Adrenal gland (tissue), 19 donors: ENCODE measurements at places on chromosomes 2 and 18. TPM values are rescaled to one million over a fixed set of nuclear protein-coding genes. Genes with fewer than 3 reads are reported as not detected.

- no peak overlapping the region for H3K27ac ChIP-seq
- H3K36me3 ChIP-seq, result no peaks in the 10 kb centered on the region
- no peak overlapping the region for H3K4me3 ChIP-seq
- no peaks in the 10 kb centered on the region for H3K27me3 ChIP-seq
Observed at GRCh38 chr18:78240101-78240500, 739.5 kb upstream of the SALL3 start.

DNA sequence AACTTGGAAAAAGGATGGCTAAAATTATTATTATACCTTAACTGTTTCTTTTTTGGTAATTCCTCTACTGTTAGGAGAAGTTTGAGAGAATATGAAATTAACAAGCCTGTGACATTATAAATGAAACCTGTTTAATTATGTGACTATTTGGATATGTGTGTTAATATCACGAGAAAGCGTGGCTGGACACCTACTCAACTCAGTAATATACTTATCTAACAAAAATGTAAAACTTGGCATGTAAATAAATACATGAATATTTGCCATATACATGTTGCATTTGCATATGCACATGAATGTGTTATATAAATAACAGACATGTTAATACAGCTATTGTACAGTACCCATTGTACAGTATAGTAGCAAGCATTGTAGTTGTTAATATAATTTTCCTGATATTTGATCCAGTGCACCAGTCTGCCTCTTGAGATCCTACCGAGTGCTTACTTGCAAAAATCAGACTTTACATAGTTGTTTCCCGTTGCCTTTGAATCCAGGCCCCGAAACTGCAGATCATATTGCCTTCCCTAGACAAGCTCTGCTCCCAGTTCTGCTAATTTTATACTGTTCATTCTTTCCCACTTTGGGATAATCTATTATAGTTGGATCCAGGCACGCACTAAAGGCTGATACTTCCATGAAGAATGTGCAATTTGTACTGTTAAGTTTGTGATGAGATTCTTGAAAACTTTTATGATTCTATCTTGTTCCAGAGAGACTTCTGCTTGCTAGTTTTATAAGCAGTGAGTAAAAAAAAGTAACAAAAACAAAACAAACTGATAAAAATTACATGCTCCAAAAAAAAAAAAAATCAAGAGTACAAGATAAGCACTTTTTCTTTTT lies 395.6 kb downstream of the ARHGAP15 start:
- H3K4me1 ChIP-seq, result peaks cover 15% of the 10 kb centered on the region
- H3K36me3 ChIP-seq, result no peaks in the 10 kb centered on the region
- DNase-seq, result no peak
- H3K27ac ChIP-seq, result no peak overlapping the region
- H3K27me3 ChIP-seq, result no peaks in the 10 kb centered on the region
- H3K4me3 ChIP-seq, result no peak overlapping the region

Gene DSG1
- total RNA-seq, result not detected

Gene SKOR2
- not detected for total RNA-seq

DNA sequence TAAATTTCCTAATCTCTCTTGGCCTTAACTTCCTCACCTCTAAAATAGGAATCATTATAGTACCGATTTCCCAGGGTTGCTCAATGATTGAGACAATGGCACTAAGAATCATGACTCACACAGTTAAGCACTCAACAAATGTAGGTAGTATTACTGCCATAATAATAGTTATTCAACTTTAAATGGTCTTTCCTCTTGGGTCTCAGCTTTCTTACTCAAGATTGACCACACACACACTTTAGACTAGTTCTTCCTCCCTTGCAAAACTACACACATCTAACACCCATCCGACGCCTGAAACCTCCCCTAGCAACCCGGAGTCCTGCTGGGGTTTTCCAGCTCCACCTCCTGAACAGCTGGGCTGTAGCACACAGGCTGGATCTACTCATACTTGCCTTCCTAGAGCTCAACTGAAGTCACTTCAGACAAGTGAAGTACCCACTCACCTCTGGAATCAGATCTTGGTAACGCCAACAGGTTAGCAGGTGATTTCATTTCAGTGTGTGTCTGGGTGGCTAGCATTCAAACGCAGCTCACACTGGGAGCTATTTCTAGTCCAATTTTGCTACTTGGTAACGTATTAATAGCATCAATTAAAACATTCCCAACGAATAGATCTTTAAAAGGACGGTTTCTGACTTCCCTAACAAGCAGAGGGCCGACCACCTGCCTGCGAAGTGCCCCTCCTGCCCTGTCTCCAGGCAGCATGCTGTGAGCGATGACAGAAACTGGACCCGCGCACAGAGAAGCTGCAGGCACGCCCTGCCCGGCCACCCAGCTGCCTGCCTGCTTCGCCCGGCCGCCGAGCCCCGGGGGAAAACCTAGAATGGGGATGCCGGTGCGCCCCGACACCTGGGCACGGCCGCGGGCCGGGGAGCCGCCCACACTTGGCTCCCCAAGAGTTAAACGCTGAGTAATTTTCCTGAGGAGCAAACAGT lies 1.1 kb downstream of the UXS1 start:
- H3K4me1 ChIP-seq, result peaks cover 12% of the 10 kb centered on the region
- no peaks in the 10 kb centered on the region for H3K27me3 ChIP-seq
- H3K4me3 ChIP-seq, result peak overlapping the region; percentile 81
- no peak overlapping the region for H3K27ac ChIP-seq
- H3K36me3 ChIP-seq, result no peaks in the 10 kb centered on the region

DNA sequence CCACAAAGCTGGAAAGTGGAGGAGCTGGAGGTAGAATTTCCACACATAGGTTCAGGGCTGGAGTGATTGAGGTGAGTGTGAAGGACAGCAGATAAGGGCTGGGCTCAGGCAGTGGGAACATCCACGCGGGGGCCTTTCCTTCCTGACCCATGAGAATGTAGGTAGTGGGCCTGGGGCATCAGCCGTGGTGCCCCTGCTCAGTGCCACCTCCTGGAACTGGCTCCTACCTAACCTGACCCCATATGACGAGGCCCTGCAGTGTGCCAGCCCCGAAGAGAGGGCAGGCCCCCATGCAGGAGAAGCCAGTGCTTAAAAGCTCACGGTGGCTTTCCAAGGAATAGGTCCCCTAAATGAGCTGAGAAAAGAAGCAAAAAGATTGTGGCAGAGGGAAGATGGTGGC lies 66.2 kb downstream of the HS6ST1 start:
- no peaks in the 10 kb centered on the region for H3K4me1 ChIP-seq

DNA sequence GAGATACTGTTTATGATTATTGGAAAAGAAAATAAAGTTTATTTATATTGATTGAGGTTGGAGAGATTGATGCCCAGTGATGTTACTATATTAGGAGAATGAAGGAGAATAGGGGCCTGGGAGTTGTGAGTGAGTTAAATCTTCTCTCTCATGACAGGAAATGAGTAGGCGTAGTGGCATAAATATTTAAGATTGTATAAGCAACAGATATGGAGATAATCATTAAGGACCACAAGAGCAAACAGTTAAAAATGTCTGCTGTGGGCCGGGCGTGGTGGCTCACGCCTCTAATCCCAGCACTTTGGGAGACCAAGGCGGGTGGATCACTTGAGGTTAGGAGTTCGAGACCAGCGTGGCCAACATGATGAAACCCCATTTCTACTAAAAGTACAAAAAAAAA lies 62.7 kb downstream of the PTRHD1 start:
- H3K4me1 ChIP-seq, result peaks cover 19% of the 10 kb centered on the region
- no peak overlapping the region for H3K27ac ChIP-seq
- DNase-seq, result no peak
- H3K27me3 ChIP-seq, result no peaks in the 10 kb centered on the region
- H3K36me3 ChIP-seq, result no peaks in the 10 kb centered on the region

Gene ZNF512
- total RNA-seq, result 31.0 TPM

DNA sequence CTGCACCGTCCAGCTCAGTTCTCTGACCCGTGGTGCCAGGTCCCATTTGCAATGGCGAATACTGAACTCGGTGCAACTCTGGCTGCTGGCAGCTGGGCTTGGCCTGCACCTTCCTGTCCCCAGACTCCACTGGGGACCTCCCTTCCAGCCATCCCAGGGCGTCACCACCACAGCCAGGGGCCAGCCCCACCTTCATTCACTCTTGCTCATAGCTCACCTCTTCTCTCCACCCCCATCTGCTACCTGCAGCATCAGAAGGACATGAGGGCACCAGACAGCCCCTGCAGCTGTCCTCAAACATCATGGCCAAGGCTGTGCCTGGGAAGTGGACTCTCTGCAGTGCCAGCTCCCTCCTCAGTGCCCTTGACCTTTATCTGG lies 16.2 kb upstream of the ALPI start:
- H3K36me3 ChIP-seq, result no peaks in the 10 kb centered on the region
- H3K4me3 ChIP-seq, result no peak overlapping the region
- no peaks in the 10 kb centered on the region for H3K27me3 ChIP-seq
- H3K4me1 ChIP-seq, result peaks cover 5% of the 10 kb centered on the region
- DNase-seq, result no peak

DNA sequence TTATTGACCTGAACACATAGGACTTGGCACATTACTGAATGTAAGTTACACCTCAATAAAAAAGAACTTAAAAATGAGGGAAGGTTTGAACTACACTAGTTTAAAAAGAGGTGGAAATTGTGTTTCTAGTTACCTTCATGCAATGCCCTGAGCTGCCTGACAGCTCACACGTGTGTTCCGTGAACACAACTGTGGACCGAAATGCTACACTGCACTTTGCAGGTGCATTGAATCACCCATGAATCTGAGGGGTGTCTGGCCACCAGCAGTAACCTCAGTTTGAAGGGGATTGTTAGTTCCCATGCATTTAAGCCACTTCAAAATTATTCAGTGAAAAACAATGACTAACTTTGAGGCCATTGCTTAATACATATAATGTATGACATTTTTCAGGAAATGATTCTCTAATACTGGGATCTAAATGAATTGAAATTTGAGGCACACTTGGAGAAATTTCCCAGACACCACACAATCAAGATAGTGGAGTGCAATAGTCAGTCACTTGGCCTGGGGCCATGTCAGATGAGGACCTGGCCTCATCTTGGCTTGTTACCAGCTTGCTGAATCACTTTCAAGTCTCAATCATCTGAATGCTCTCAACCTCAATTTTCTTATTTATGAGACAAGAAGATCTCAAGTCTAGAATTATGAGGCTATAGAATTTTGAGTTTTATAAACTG lies 59.3 kb downstream of the MYL12B start:
- no peaks in the 10 kb centered on the region for H3K4me1 ChIP-seq
- no peaks in the 10 kb centered on the region for H3K27me3 ChIP-seq
- peak; percentile 88 for DNase-seq
- H3K27ac ChIP-seq, result no peak overlapping the region
- H3K36me3 ChIP-seq, result no peaks in the 10 kb centered on the region
